Hematopoietic multipotent progenitor cell (in vitro differentiated cells): ENCODE measurements at places on chromosomes 12 and 14.

GRCh38 chr12:52206304-52207040 is 14.7 kb upstream of the KRT80 start:
- DNase-seq, result no peak

DNA sequence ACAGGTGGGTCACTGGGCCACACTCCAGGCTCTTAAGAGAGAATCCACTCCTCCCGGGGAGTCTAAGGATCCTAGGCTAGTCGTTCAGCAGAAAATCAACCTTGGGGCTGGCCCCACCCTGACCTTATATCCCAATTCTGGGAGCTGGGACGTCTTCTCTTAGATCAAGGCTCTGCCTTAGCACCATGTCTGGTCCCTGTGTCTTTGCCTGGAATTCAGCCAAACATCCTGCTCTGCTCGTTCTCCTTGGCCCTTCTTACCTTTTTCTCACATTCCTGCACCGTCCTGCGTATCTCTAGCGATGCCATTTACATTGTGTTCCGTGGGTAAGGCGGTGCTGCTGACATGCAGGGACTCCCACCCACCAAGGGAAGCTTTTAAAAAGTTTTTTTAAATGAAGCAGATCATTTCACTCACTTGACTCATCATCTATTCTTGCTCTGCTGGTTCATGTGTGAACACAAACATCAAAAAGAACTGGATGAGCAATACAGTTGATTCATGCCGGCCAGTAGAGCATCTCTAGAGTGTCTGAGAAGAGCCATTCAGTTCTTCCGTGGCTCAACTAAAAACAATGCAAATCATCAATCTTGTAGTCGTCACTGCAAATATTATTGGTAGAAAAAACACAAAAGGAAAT is 50.2 kb downstream of the KCNK13 start:
- DNase-seq, result no peak

DNA sequence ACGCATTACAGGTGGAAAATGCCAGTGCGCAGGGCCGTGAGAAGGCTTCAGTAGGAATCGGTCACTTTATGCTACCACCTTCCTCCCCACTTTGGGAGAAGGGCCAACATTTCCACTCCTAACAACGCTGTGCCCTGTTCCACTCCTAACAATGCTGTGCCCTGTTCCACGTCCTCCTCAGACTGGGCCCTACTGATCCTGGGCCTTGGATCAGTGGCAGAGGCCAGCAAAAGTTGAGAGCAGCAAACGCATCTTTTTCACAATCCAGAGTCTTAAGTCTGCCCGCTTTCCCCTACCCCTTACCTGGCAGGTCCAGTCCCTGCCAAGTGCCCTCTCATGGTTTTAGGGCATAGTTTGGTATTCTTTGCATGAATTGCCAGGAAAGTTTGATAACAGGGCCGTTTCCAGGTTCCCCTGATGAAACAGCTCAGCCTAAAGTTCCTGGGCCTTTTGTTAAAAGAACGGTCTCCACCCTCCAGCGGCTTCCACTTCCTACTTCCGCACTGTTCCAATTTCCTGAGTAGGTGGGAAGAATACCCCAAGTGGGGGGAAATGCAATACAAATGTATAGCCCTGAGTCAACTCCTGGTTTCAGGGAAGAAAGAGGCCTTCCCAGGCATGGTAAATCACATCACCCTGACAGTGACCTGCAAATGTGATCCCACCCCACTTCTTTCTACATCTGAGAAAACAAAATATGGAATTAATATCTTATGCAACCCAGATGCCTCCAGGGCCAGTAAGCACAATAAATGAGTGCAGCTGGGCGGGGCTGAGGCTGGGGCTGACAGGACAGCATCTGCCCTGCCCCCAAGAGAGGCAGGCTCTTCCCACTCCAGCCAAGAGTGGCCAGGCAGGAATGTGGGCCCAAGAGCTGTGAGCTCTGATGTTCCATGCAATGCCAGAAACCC is 15.0 kb downstream of the KCTD10 start:
- DNase-seq, result no peak

DNA sequence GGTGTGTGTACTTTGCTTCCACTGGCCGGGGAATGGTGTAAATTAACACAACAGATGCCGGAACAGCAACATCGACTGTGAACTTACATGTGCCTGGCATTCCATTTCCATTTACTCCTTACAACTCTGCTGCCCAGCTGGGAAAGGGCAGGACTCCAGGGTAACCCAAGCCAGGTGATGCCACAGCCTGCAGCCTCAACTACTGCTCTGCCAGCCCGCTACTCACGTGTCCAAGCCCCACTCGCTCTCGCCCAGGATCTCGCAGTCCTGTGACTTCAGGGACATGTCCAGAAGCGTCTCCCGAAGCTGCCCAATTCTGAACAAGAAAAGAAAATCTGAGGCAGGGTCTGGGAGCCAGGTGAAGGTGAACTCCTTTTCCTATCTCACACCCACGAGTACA is 10.7 kb downstream of the ABCD4 start:
- no peak for DNase-seq

DNA sequence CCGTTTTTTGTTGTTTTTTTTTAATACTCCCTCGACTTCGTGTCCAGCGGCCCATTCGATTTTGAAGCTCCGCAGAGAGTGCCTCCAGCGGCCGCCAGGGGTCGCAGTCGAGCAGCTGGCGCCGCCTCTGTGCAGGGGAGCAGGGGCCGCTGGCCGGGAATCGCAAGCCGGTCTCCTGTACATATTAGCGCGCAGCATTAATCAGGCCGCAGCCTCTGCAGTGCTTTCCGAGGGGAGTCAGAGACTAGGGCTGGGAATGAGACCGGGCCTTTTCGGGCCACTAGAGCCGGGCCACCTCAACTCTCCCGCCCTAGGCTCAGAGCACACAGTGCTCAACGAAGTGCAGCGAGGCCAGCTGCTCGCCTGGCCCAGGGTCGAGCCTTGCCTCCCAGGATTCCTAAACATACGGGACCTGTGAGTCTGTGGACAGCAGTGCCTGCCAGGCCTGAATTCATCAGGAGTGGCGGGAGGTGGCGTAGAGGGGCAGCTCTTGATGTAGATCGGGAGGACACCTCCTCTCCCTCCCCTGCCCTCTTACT is 81.8 kb downstream of the EMP1 start:
- DNase-seq, result peak; percentile 71

DNA sequence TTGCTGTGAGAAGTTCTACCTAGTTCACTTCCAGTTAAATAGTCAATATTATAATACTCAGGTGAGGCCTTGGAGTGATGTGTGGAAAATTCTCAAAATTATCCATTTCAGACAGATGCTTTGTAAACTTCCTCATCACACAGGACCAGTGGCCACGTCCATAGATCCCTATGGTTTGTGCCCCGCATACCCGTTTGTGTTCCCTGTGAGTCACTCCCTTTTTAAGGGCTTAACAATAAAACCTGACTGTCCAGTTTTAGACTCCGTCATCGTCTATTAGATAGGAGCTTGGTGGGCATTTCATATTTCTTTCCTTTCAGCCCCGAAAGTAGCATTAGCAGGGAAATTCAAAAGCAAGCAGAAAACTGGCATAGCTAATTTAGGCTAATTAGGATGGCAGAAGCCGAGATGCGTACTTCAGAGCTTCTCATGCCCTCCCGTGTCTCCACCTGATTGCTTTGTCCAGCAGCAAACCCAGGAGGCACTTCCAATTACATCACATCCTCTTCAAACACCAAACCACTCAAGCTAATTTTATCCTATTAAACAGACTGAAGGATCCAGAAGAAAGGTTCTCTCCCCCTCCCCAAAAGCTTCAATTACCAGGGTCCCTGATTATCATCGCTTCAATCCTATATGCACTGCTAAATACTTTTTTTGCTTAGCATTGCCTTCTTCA is 186.6 kb upstream of the OTX2 start:
- no peak for DNase-seq

DNA sequence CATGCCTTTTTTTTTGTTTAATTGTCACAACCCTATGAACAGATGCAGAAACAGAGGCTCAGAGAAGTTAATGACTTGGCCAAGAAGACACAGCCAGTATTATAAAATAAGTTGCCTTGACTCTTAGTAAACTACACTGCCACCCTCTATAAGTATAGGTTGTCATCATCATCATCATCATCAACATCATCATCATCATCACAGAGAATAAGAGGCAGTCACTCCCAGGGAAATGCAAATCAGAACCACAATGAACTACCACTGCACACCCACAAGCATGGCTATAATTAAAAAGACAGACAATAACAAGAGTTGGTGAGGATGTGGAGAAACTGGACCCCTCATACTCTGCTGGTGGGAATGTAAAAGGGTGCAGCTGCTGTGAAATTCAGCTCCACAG is 23.2 kb upstream of the C12orf76 start:
- no peak for DNase-seq

GRCh38 chr12:56336361-56337167 is 2.1 kb upstream of the IL23A start:
- DNase-seq, result no peak

DNA sequence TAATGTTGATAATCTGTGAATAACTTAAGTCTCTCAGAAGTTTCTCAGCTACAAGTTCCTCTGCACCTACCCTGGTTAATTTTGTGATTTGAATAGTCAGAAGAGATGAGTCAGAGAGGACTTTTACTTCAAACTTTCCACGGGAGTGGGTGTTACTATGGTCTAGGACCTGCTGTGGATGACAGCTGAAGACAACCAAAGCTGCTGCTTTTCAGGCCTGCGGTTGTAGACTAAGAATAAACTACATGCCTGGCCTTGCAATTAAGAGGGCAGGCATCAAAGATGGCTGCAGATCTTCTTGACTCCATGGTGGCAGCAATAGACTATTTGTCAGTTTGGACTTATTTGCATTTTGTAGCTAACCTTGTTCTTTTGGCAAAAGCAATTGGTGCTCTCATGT is 227.1 kb upstream of the KRR1 start:
- DNase-seq, result no peak

- peak; percentile 59 for DNase-seq
Measured at GRCh38 chr14:96762650-96763049, 34.5 kb upstream of the VRK1 start.

- no peak for DNase-seq
Measured at GRCh38 chr12:87469295-87469694, 559.9 kb downstream of the C12orf50 start.

GRCh38 chr14:67886191-67886590 is 66.6 kb downstream of the RAD51B start:
- DNase-seq, result no peak

GRCh38 chr12:2395354-2395977 is 342.7 kb downstream of the CACNA1C start:
- DNase-seq, result peak; percentile 62

DNA sequence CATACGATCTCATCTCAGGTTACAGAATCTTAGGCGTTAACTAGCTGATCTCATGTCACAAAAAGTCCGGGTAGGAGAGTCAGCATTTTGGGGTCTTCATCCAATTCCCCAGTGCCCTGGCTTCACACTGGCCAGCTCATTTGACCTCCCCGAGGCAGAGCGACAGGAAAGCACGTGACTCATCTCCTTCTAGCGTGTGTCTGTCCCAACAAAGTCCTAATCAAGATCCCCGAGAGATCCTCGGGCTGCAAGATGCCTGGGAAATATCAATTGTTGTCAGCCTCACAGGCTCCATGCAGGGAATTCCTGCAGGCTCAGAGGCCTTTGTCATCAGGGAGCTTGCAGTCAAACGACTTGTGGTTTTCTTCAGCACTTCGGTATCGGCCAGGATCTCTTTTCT is 57.5 kb downstream of the ZNF664 start:
- no peak for DNase-seq

DNA sequence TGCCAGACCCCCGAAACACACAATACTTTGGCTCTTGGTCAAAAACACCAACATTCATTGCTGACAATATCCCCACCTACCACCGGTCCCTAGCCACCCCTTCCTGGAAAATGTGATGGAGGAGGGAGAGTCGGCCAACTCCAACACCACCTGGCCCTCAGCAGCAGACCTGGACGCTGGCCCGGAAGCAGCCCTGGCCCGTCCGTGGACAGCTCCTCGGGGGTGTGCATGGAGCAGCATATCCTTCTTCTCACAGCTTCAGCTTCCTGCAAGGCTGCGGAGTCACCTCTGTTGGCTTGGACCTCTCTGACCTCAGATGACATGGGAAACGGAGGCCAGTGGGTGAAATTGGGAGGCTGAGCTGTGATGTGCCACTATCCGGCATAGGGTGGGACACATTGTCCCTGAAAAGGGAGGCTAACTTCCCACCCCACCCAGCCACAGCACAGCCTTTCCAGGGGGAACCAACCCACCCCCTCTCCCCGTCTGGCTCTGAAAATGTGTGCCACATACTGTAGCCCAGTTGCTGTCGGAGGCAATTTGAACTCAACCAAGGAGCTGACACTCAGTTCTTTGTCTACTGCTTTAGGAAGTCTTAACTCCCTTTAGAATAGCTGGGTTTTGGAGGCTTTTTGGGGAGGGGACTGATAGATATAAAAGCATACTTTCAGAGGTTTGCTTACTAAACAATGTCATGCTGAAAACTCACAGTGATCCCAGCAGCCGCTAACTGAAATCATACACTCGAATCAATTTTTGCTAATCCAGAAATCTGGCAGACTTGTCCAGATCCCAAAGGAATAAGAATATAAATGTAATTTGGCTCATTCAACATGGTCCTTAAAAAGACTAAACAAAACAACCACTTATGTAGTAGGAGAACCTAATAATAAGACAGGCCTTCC is 43.1 kb upstream of the LTA4H start:
- no peak for DNase-seq

DNA sequence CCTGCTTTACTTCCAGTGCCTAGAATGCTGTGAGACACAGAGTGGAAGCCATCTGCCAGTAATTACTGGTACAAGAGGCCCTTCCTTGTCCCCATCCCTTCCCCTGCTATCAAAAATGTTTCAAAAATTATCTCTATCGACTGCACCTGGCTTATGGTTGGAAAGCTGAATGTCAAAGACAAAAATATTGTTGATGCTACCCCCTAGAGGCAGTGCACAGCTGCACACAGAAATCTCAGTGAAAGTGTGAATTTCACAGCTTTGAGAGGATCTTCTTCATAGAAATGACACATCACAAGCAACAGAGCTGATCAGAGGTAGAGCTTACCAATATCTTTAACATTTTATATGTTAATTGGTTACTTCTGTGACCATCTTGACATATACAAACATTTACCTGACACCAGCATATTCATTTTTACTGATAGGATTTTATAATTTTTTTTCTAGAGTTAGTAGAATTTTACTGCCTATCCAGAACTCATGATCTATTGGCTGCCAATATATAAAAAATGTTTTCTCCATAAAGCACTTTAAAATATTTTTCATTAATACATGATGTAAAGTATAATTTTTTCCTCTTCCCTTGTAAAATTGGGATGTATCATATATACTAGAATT is 138.0 kb downstream of the AACS start:
- peak; percentile 29 for DNase-seq

- DNase-seq, result no peak
Measured at GRCh38 chr12:124310178-124310577, 15.3 kb downstream of the RFLNA start.

- DNase-seq, result no peak
Measured at GRCh38 chr12:72522411-72522810, 250.2 kb downstream of the TRHDE start.

DNA sequence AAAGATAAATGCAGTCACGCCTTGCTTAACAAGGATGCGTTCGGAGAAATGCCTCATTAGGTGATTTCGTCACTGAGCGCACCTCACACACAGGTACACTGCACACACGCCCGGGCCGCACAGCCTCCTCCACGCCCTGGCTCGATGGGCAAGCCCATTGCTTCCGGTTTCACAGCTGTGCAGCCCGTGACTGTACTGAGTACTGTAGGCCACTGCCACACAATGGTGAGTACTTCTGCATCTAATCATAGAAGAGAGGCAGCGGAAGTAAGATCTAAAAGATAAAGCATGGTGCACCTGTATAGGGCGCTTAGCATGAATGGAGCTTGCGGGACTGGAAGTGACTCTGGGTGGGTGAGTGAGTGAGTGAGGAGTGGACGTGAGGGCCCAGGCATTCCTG is 4.3 kb downstream of the RIMBP2 start:
- DNase-seq, result no peak
